ENCODE measurements at places on chromosomes 3 and 15. TPM values are rescaled to one million over a fixed set of nuclear protein-coding genes. Genes with fewer than 3 reads are reported as not detected.

DNA sequence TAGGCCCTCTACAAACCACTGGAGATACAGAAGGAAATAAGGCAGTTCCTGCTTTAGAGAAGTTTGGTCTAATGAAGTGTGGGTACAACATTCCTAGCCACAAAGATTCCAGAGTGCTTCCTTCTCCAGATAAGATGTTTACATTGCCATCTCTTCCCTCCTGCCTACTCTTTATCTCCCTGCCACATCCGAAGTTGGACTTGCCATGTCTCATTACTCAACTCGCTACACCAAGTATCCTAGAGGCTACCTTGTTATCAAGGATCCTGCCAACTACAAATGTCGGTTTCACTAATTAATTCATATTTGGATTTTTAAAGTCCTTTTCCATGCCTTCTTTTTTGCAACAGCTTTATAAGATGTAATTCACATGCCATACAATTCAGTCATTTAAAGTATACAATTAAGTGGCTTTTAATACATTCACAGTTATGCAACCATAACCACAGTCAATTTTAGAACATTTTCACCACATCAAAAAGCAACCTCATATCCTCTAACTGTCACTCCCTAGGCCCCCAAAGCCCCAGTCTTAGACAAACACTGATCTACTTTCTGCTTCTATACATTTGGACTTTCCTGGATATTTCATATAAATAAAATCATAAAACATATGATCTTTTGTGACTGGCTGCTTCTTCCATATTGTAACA lies 53.7 kb upstream of the CSTA start:
- no peaks in the 10 kb centered on the region for H3K27me3 ChIP-seq
- H3K36me3 ChIP-seq: no peaks in the 10 kb centered on the region
- peaks cover 41% of the 10 kb centered on the region for H3K4me1 ChIP-seq
- peak overlapping the region; percentile 2 for H3K4me3 ChIP-seq
- H3K27ac ChIP-seq: no peak overlapping the region

DNA sequence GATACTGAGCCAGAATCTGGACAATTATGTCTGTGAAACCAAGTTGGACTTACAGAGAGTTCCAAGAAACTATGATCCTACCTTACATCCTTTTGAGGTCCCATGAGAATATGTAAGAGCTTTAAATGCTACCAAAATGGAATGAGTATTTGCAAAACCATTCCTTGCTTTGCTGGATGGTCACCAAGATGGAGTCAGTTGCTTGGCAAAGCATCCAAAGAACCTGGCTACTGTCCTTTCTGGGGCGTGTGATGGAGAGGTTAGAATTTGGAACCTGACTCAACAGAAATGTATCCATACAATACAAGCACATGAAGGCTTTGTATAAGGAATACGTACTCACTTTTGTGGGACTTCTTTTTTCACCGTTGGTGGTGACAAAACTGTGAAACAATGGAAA lies 36.2 kb downstream of the AP4E1 start:
- H3K4me1 ChIP-seq: no peaks in the 10 kb centered on the region
- H3K27ac ChIP-seq: no peak overlapping the region
- H3K36me3 ChIP-seq: peaks cover 88% of the 10 kb centered on the region
- H3K4me3 ChIP-seq: no peak overlapping the region
- no peaks in the 10 kb centered on the region for H3K27me3 ChIP-seq

GRCh38 chr3:132605374-132605792 lies 8.3 kb downstream of the ACKR4 start:
- no peak overlapping the region for H3K27ac ChIP-seq
- DNase-seq: no peak
- H3K4me3 ChIP-seq: no peak overlapping the region

- H3K27ac ChIP-seq: peak overlapping the region; percentile 63
- H3K36me3 ChIP-seq: no peaks in the 10 kb centered on the region
- H3K4me1 ChIP-seq: peaks cover 40% of the 10 kb centered on the region
- H3K4me3 ChIP-seq: no peak overlapping the region
These were observed 9.6 kb downstream of the CMC1 start for GRCh38 chr3:28250999-28251398.

The SNX1 gene
- 115 TPM for polyA plus RNA-seq

The SERINC4 gene
- polyA plus RNA-seq: 0.70 TPM

- H3K36me3 ChIP-seq: no peaks in the 10 kb centered on the region
- no peaks in the 10 kb centered on the region for H3K27me3 ChIP-seq
- no peak overlapping the region for H3K27ac ChIP-seq
- H3K4me1 ChIP-seq: no peaks in the 10 kb centered on the region
- no peak for DNase-seq
These were observed 24.5 kb downstream of the CFAP100 start for GRCh38 chr3:126419151-126419703.

The CCDC9B gene
- polyA plus RNA-seq: 0.39 TPM

DNA sequence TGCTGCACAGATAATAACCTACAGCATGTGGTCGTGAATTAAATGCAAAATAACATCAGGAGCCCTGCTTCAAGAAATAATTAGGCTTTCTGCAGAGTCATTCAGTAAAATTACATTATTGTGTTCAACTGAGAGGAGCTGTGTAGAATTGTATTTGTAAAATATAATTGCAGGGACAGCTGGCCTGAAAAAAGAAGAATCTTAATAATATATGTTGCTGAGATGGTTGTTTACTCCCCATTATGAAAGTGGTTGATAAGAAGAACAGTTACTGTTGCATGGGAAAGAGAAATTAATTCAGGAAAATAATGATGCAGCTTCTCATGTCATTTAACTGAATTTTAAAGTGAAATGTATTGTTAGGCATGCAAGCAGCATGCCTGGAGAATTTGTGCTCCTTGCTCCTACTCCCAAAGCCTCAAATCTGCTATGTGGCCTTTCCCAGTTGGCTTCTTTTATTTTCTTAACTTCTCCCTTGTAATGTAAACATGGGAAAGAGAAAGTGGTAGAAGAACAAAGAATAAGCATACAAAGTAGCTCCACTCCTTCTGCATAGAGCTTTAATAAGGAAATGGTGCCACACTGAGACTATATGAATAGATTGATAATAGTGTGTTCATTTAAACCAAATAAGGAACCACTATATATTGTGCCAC lies 100.1 kb downstream of the VGLL3 start:
- H3K36me3 ChIP-seq: no peaks in the 10 kb centered on the region
- H3K4me1 ChIP-seq: no peaks in the 10 kb centered on the region

DNA sequence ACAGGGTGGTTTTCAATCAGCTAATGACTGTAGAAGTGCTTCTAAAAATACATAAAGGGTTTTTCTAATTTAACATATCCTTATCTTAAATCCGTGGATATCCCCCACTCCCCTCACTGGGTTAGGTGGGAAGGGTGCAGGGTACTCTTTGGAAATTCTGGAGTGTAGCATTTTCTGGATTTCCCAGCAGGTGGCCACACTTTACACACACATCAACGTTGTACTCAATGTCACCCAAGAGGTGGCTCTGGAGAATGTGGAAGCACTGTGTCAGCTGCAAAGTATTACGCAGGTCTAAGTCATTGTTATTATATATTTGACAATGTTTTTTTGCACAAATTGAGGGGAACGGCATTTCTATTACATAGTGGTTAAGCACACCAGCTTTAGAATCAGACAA lies 168.8 kb downstream of the CHDH start:
- peaks cover 21% of the 10 kb centered on the region for H3K27me3 ChIP-seq
- no peak for DNase-seq
- H3K4me1 ChIP-seq: no peaks in the 10 kb centered on the region

GRCh38 chr3:9779721-9780457 lies 10.1 kb upstream of the CAMK1 start:
- peak; percentile 60 for DNase-seq
- no peaks in the 10 kb centered on the region for H3K27me3 ChIP-seq
- H3K4me3 ChIP-seq: peak overlapping the region; percentile 47
- H3K4me1 ChIP-seq: peaks cover 61% of the 10 kb centered on the region
- H3K36me3 ChIP-seq: peaks cover 13% of the 10 kb centered on the region

The PAQR9 gene
- polyA plus RNA-seq: not detected

GRCh38 chr3:59320080-59320479 lies 270.3 kb upstream of the CFAP20DC start:
- no peak overlapping the region for H3K27ac ChIP-seq
- H3K4me1 ChIP-seq: no peaks in the 10 kb centered on the region
- no peak overlapping the region for H3K4me3 ChIP-seq
- no peaks in the 10 kb centered on the region for H3K27me3 ChIP-seq
- no peaks in the 10 kb centered on the region for H3K36me3 ChIP-seq

DNA sequence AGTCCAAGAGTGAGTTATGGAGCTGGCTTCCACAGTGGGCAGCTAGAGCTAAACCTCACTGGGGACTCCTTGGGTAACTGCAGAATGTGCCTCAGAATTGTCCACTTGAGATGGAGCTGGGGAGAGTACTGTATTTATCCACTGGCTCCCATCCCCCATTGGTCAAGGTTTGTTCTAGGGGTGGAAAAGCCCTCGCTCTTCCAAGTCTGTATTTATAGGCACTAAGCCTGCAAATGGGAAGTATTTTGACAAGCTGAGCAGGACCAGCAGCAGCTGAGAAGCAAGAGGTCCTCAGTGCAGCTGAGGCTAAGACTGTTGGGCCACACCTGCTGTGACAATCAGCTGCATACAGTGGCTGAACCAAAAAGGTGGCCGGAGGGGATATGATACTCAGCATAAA lies 5.8 kb downstream of the USP13 start:
- no peak overlapping the region for H3K4me3 ChIP-seq
- no peaks in the 10 kb centered on the region for H3K36me3 ChIP-seq
- peaks cover 11% of the 10 kb centered on the region for H3K4me1 ChIP-seq

- H3K4me1 ChIP-seq: no peaks in the 10 kb centered on the region
- H3K4me3 ChIP-seq: no peak overlapping the region
- no peak overlapping the region for H3K27ac ChIP-seq
- H3K27me3 ChIP-seq: no peaks in the 10 kb centered on the region
- peak; percentile 42 for DNase-seq
These were observed 117.6 kb upstream of the EIF1B start for GRCh38 chr3:40191850-40192448.
